CD4-positive, CD25-positive, alpha-beta regulatory T cell (primary cell): ENCODE measurements at places on chromosomes 1 and 21.
A peak's percentile ranks its signal among the peaks of the same experiment; 100 is the strongest.

GRCh38 chr1:86616871-86617270 is 70.0 kb downstream of the CLCA4 start:
- no peak for DNase-seq

GRCh38 chr1:23793018-23793781 is 2.3 kb downstream of the LYPLA2 start:
- DNase-seq = no peak

DNA sequence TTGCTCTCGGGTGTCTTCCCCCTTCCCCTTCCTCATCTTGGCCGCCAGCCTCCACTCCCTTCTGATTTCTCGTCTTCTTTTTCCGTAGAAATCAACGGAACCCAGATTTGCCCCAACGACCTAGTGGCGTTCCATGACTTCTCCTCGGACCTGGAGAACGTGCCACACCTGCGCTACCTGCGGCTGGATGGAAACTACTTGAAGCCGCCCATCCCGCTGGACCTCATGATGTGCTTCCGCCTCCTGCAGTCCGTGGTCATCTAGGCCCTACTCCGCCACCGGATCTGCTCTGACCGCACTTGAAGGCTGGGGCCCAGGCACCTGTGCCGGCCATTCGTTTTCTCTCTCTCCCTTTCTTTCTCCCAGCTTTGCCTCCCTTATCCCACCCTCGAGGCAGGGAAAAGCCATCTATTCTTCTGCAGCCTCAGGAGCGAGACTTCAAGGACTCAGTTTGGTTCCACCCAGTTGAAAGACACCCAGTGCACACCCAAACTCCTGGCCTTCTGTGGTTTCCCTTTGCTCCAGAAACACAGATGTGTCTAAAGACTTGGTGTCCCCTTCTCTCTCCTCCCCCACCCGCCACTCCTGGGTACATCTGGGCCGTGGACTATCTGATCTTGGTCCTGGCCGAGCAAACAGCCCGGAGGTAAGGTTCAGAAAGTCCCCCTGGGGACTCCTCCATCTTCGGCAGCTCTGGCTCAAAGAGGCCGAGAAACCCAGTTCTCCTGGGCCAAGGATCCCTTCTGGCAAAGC is 7.2 kb upstream of the OPTC start:
- no peak for DNase-seq

GRCh38 chr1:238324211-238324864 is 433.6 kb upstream of the ZP4 start:
- DNase-seq = no peak

- DNase-seq = peak; percentile 96
Observed at GRCh38 chr1:62436039-62436465, 797 bp upstream of the USP1 start.
